Uterus (tissue), 4 donors: ENCODE measurements at places on chromosomes 5 and 9. TPM values are rescaled to one million over a fixed set of nuclear protein-coding genes. Genes with fewer than 3 reads are reported as not detected.

DNA sequence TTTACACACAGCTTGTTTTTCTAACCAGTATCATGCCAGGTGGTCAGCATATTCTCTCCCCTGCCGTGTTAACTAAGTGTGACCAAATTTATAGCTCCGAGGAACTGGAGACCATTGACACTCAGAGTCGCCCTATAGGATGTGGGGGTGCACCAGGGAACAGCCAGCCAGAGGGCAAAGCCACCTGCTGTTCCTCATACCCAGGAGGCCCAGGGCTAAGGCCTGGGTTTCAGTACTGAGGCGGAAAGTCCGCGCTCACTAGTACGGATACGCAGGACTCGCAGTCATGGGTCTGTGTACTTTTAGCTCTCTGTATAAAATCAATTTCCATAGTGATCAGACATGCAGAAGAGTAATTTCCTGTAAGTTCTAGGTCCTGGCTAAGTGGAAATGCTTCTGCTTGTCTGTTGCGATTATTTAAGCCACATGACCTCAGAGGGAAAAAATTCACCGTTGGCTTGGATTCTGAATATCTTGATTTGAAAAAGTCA is 247.0 kb downstream of the AOPEP start:
- H3K27ac ChIP-seq, result peak overlapping the region; percentile 58
- no peaks in the 10 kb centered on the region for H3K4me1 ChIP-seq
- no peak overlapping the region for H3K4me3 ChIP-seq
- no peaks in the 10 kb centered on the region for H3K27me3 ChIP-seq
- DNase-seq, result no peak

LCN10 gene
- 0.55 TPM for total RNA-seq

GRCh38 chr9:77040340-77040739 is 20.9 kb downstream of the FOXB2 start:
- no peaks in the 10 kb centered on the region for H3K4me1 ChIP-seq
- no peak for DNase-seq
- H3K36me3 ChIP-seq, result no peaks in the 10 kb centered on the region
- H3K27ac ChIP-seq, result no peak overlapping the region
- H3K4me3 ChIP-seq, result no peak overlapping the region
- no peaks in the 10 kb centered on the region for H3K27me3 ChIP-seq

DBH gene
- total RNA-seq, result not detected
